ENCODE measurements at places on chromosomes 7 and 10.

DNA sequence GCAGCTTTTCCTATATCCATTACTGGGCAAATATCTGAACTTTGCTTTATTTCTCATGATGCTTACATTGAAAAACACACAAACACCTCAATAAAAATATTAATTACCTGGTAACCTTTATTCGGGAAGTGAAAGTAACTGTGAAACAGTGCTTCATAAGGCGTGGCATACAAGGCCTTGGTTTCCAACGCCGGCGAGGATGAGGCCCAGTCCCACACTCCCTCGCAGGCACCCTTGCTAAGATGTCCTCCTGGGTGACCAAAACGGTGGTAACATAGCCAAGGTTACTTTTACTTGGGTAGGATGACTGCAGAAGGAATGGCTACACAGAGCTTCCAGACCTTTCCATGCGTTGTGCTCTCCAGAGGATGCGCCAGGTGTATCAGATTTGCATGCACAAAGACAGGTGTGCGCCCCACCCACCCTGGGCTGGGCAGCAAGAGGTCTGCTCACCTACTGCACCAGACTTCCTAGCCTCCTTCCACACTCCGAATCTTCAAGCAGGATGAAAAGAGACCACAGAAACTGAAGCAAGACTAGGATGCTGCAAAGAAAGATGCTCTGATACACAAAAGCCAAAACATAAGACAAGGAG lies 13.3 kb upstream of the DAGLB start:
- no peak for DNase-seq

DNA sequence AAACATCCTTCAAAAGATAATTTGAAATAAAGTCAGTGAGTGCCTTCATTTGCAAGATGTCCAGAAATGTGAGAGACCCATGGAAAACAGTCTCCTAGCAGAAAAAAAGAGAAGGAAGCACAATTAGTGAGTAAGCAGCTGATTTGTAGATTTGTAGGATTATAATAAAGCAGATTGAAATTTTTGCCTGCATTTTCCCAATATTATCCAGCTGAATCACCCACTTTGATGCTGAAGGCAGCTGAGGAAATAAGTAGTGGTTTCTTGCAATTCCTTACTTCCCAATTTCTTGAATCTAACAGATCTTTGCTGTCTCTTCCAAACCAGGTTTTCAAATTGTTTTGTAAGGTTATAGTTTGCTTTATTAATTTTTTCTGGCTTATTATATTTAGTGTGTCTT lies 181.4 kb downstream of the GNAT3 start:
- no peak for DNase-seq

GRCh38 chr10:62726142-62726541 lies 78.4 kb upstream of the ADO start:
- DNase-seq, result no peak

- no peak for DNase-seq
Observed at GRCh38 chr10:118276204-118276603, 65.9 kb downstream of the FAM204A start.

- no peak for DNase-seq
Observed at GRCh38 chr10:4062072-4062471, 277.1 kb upstream of the KLF6 start.

DNA sequence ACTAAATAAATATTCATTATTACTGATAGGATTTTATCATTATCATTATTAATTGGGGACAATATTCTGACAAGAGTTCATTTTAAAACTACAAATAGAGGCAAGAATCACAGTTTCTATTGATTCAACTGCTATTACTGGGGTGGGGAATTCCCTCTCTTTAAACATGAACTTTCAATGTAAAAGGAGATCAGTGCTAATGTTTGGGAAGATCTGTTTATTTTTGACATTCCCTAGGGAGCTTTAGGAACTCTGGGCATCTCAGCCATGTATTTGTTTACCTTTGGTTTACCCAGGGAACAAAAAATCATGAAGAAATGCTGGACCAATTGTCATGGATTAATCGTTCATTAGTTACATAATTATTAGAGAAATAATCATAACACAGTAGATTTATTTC lies 443.2 kb upstream of the AKR1E2 start:
- no peak for DNase-seq

- DNase-seq, result no peak
Observed at GRCh38 chr10:45575966-45576597, 96.5 kb downstream of the ZFAND4 start.

GRCh38 chr7:81159402-81159801 lies 240.6 kb upstream of the SEMA3C start:
- DNase-seq, result no peak

DNA sequence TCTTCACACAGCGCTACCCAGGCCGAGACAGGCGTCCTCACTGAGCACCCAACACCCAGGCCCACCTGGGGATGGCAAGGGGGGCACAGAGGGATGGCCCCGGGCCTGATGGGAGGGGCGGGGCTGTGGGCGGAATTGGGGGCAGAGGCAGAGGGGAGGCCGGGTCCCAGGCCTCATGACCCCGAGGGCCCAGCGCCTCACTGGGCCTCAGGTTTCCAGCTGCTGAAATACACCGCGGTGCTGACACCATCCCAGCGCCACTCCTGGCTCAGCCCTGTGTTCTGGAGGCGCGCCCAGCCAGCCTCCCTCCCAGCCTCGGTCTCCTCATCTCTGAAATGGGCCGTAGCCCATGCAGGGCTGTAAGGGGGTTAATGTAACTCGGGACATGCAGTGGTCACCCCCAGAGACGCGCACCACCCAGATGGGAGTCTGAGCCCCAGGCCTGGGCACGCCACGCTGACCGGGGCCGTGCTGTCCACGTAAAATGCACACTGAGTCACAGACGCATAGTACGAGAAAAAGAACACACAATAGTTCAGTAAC lies 82.3 kb downstream of the UNCX start:
- no peak for DNase-seq

- no peak for DNase-seq
Observed at GRCh38 chr10:129799942-129800341, 164.1 kb downstream of the EBF3 start.

DNA sequence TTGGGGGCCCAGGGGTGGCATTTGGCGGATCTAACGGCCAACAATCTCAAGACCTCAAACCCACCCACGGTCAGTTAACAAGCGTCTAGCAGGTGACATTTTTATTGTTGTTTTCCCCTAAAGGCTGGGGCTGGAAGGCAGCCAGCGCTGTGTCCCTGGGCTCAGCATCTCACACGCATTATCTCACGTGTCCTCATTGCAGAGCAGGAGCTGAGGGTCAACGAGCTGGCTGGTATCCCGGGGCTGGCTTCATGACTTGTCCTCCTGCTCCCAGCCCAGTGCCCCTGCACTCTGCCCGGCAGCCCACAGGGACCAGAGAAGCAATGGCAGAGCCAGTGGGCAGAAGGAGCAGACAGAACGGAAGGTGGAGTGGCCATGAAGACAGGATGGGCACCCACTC lies 54.4 kb upstream of the TMEM273 start:
- no peak for DNase-seq
